Ovary (tissue), 10 donors: ENCODE measurements at places on chromosomes 12 and 14. TPM values are rescaled to one million over a fixed set of nuclear protein-coding genes. Genes with fewer than 3 reads are reported as not detected.

GRCh38 chr12:57496822-57497221 lies 9.0 kb downstream of the MARS1 start:
- DNase-seq, result no peak

- no peak for DNase-seq
These were observed 54.7 kb downstream of the ASCL1 start for GRCh38 chr12:103011974-103012763.

- no peak for DNase-seq
These were observed 248.3 kb downstream of the FBXL14 start for GRCh38 chr12:1346126-1346525.

- no peak for DNase-seq
These were observed 139.1 kb downstream of the TMTC1 start for GRCh38 chr12:29644536-29645162.

DNA sequence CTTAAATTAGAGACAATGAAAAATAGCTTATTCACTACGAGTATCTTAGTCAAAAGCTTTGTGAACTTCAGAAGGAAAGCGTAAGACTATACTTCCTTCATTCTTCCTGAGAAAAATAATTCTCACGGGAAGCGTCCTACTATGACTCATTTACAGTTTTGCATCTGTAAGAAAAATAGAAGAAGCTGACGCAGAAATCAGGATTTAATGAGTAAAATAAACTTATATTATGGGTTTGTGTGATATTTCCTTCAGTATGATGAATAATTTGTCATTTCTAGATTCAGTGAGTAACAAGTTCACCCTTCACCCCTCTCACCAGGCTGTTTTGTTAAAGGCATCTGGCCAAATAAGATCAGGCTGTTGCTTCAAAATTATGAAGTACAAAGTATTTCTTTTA lies 17.8 kb upstream of the PDE3A start:
- DNase-seq, result no peak

- no peak for DNase-seq
These were observed 22.6 kb upstream of the DRAM1 start for GRCh38 chr12:101854747-101855146.

- DNase-seq, result no peak
These were observed 280.5 kb downstream of the PCNX1 start for GRCh38 chr14:71187633-71188356.

DNA sequence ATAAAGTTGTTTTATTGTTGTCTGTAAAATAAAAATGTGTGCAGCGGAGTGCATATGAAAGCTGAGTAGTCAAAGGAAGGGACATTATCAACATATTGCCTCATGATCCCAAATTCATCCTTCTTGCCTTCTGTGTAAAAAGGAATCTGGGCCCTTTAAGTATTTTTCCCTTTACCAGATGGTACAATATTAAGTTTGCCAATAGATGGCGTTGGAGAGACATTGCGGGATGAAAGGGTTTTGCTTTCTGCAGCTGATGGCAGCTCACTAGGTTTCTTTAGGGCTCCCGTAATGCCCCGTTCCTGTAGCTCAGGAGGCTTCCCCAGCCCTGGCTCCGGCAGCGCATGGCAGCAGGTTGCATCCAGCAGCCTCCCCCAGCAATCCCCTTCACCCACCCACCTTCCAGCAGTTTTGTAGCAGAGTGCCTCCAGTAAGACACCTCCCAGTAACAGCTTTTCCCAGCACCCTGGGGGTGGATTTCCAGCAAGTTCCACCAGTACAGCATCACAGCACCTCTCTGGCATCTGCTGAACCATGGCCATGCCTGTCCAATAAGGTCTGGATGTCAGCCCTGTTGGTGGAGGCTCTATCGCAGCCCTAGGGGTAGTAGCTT lies 354.4 kb downstream of the MED13L start:
- no peak for DNase-seq

GRCh38 chr14:60658909-60659585 lies 9.8 kb upstream of the SIX1 start:
- no peak for DNase-seq

DNA sequence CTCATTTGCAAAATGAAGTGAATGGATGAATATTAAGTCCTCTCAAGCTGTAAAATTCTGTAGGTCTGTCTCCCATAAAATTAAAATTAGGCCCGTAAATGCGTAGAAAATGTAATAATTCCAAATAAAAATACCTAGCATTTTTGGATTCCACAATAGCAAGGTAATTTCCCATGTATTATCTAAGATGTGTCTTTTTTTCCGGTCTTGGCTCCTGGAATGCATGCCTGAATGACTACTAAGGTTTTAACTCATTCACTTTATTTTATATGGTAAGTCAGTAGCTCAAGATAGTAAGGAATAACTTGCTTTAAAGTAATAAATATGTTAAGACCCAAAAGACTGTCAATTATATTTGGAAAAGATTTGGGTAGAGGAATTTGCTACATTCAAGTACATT lies 11.1 kb downstream of the TXNRD1 start:
- no peak for DNase-seq

DNA sequence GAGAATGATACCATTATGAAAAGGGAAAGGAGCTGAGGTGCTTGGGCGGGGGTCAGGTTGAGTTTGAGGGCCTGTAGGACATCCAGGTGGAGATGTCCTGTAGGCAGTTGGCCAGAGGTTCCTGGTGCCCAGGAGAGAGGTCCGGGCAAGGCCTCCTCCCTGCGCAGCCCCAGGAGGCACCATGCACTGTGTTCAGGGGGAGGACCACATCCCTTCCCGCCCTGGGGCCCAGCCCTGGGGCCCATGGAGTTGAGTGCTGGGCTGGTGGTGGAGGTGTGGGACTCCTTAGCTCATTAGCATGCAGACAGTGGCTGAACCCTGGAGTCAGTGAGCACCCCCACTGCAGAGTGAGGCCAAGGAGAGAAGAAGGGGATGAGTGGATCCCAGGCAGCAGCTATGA lies 5.7 kb upstream of the FAIM2 start:
- no peak for DNase-seq

Gene POTEG
- total RNA-seq, result not detected

Gene ACVRL1
- 11.2 TPM for total RNA-seq

Gene PRR4
- total RNA-seq, result 2.3 TPM

Gene FAM161B
- total RNA-seq, result 8.3 TPM
